ENCODE measurements at places on chromosomes 7 and 10. TPM values are rescaled to one million over a fixed set of nuclear protein-coding genes. Genes with fewer than 3 reads are reported as not detected.

Gene FXYD4
- not detected for total RNA-seq

Gene ANXA8L1
- 120 TPM for total RNA-seq

Gene GBF1
- total RNA-seq, result 28.6 TPM

Gene SMO
- 18.4 TPM for total RNA-seq

Gene RARRES2
- not detected for total RNA-seq

Gene POLR2J3
- total RNA-seq, result 33.4 TPM

Gene TLL2
- total RNA-seq, result not detected

Gene TAS2R41
- total RNA-seq, result not detected

Gene TET1
- 0.58 TPM for total RNA-seq

Gene KCNH2
- 1.0 TPM for total RNA-seq

Gene TMEM229A
- total RNA-seq, result not detected

Gene OR6V1
- not detected for total RNA-seq

Gene CHST12
- total RNA-seq, result 15.4 TPM

Gene VAX1
- 1.3 TPM for total RNA-seq

Gene VSIR
- total RNA-seq, result 33.9 TPM

Gene POLD2
- total RNA-seq, result 164 TPM

Gene TRIM50
- not detected for total RNA-seq

Gene ELN
- 0.08 TPM for total RNA-seq

Gene VGF
- 8.9 TPM for total RNA-seq

Gene ELFN1
- total RNA-seq, result 0.32 TPM

Gene GIMAP7
- total RNA-seq, result not detected

Gene SPAG6
- not detected for total RNA-seq

Gene KNDC1
- total RNA-seq, result 2.4 TPM

Gene CHST3
- 35.6 TPM for total RNA-seq

Gene MLXIPL
- total RNA-seq, result 0.91 TPM

Gene LIPF
- total RNA-seq, result not detected

Gene MOGAT3
- not detected for total RNA-seq

Gene TLX1
- not detected for total RNA-seq

Gene VPS26A
- total RNA-seq, result 45.7 TPM

Gene FGF8
- total RNA-seq, result not detected

Gene COL17A1
- 1.9 TPM for total RNA-seq

Gene THSD7A
- 3.3 TPM for total RNA-seq

Gene ASAH2
- 3.3 TPM for total RNA-seq

Gene SFXN2
- total RNA-seq, result 2.1 TPM

Gene VPS50
- 6.9 TPM for total RNA-seq

Gene CHN2
- total RNA-seq, result not detected

Gene CCDC7
- total RNA-seq, result 1.0 TPM

Gene DGKI
- not detected for total RNA-seq

Gene SNX10
- total RNA-seq, result 2.2 TPM

Gene SRGN
- 68.1 TPM for total RNA-seq
